HFFc6 (cell line): ENCODE measurements at places on chromosomes 12 and 14.

DNA sequence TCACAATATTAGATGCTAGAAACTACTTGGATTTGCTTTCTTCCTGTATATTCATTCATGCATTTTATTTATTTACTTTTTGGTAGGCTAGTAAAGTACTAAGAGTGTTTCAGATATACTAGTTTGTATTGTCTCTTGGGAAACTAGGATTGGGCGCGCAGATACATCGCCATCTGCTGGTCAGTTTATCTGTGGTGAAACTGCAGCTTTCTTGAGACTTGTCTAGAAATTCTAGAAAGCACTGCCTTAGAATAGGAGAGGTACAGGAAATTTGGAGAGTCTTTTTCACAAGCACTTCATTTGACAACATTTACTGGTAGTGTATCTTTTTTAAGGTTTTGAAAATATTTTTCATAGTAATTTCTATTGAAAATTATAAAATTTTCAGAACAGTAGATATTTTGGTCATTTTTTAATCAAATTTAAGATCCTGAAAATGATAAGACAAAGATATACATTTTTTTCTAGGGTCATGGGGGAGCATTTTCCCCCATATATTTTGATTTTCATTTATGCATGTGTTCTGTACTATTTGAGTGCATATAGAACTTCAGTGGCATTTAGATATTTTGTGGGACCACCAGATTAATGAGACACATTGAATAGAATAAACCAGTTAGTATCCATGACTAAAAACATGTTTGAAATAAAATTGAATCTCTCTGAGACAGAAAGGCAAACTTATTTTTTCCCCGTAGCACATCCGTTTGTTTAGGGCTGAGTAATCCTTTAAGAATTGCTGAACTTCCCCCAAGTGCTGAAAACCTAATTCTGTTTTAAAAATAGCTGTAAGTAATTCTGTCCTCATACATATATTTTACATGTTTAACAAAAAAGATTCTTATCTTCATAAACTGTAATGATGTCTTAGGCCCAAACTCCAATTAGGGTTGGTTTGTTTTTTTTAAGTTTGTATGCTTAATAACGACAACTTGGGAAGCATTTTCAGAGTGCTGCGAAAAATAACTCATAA, 44.5 kb downstream of the SLC38A6 start:
- peak; percentile 74 for DNase-seq

DNA sequence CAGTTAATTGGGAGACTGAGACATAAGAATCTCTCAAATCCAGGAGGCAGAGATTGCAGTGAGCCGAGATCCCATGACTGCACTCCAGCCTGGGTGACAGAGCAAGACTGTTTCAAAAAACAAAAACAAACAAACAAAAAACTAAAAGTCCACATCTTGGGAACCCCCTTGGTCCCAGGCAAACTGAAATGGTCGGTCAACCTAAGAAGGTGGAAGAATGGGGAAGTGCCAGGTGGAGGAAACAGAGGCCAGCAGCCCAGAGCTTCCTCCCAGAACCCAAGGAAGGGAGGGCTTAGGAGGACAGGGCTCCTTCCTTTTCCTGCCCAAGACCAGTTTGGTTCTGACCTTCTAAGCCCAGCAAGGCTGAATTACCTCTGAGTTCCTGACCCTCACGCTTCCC, 121.0 kb upstream of the FUT8 start:
- DNase-seq: no peak

DNA sequence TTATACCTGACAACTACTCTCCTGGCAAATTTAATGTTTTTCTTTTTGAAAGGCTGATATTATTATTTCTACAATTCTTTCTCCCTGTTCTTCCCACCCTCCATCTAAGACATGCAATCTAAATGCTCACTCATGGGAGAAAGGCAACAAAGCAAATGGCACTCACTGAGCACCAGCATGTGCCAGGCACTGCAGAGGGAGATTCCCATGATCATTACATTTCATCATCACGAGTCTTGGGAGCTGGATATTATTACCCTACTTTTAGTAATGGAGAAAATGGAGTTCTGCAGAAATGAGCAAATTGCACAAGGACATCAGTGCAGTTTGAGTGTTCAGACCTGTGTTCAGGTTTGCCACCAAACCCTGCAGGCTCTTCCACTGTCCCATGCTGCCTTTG, 27.9 kb downstream of the PPM1H start:
- DNase-seq: no peak

DNA sequence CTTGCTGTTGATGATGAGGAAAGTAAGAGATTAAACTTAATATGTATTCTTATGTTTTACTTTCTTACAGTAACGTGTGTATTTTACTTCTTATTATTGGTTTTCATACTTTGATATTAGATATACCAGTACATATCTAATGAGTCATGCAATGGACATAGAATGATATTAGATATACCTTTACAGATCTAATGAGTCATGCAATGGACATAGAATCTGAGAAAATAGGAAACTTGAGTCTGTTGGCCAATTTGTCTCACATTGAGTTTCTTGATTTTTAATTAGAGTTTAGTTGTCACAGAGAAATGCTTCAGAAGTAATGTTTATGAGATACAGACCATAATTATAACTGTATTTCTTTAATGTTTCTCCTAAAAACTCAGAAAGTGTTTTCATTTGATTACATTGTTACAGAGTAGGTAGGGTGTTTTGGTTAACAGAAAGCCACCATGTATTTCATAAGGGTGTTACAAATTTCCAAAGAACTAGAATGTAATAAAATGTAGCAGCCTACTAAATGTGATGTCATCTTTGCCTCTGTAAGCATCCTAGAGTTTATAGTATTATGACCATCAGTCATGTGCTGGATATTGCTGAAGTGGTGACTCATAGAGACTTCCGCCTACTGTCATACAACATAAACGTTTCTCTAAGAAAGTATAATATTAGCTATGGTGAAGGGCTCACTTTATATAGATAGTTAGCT, 3.0 kb downstream of the GAS2L3 start:
- peak; percentile 84 for DNase-seq

DNA sequence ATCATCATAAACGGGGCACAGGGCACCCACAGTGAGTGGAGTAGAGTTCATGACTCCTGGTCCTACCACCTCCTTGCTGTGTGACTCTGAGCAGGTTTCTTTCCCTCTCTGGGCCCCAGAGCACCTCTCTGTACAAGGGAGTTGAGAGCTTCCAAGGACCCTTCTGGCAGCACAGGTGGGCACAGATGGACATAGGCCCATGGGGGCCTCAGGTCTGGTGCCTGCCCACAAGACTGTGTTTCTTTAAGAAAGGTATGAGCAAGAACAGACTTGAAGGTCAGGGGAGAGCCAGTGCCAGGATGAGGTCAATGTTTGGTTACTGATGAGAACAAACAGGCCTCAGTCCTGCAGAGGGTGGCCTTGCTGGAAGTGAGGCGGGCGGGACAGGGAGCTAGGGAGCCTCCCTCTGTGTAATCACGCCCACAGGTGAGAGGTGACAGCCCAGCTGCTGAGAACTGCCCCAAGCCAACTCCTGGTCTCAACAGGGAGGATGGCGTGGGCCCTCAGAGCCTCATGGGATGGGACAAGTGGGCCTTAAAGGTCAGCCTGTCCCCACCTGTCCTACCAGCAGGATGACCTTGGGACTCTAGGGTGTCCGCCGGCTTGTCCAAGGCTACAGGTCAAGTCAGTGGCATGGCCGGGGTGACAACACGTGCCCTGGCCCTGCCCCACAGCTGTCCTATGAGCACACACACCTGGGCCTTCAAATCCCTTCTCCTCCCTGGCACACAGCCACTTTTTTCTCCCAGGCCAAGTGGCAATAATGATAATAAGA, 49.1 kb downstream of the CCDC85C start:
- no peak for DNase-seq

GRCh38 chr12:67515679-67516340, 132.7 kb upstream of the DYRK2 start:
- DNase-seq: no peak

GRCh38 chr12:124577986-124578385, 10.6 kb upstream of the NCOR2 start:
- DNase-seq: no peak

- no peak for DNase-seq
These were observed 20.1 kb upstream of the TBK1 start for GRCh38 chr12:64431791-64432190.

DNA sequence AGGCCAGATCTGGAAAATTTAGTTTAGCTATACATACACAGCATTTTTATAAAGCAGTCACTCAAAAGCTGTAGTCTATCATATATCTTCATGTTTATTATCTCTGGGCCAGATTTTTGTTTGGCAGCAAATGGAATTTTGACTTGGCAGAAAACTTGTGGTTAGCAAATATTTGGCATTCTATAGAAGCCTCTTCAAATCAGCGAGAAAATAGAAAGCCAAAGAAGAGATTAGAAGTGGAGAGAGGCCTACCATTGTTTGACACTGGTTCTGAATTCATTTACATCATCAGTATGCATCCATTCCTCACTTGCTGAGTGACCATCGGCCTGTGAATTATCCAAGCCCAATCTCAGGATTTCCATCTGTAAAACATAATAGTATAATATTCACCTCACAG, 1077.6 kb downstream of the GALC start:
- DNase-seq: peak; percentile 3

DNA sequence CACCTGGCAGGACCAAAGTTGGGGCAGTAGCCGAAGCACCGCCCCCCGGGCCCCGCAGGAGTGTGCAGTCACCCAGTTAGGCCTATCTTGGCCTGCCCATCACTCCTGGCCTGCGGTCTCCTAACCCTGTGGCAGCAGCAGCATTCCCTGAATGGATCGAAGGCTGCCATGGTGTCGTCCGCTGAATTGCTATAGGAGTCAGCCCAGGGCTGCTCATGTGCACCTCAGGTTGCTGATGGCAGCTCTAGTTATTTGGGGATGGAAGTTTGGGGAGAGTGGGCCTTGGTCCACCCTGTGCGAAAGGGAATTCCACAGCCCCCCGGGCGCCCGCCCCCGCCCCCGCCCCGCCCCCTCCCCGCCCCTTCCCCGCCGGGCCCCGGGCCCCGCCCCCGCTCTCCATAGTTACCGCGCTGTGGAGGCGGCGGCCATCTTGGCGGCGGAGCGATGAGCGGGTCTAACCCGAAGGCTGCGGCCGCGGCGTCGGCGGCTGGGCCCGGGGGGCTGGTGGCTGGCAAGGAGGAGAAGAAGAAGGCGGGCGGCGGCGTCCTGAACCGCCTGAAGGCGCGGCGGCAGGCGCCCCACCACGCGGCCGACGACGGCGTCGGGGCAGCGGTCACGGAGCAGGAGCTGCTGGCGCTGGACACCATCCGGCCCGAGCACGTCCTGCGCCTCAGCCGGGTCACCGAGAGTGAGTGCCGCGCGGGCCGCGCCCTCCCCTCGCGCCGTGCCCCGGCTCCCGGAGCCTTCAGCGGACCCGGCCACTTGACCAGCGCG, at the start of gene UNC119B:
Gene UNC119B, plus strand, starts transcription at position 428 of the 774 bp plus-strand sequence. Its CDS starts 17 bp downstream, at position 445.
- DNase-seq: peak; percentile 27

GRCh38 chr14:22314183-22314820, 274.7 kb downstream of the DAD1 start:
- peak; percentile 47 for DNase-seq

- no peak for DNase-seq
These were observed 15.3 kb downstream of the CLEC6A start for GRCh38 chr12:8471090-8471489.

- DNase-seq: peak; percentile 80
These were observed 9.2 kb downstream of the DGKA start for GRCh38 chr12:55940065-55940732.

- DNase-seq: no peak
These were observed 96.7 kb upstream of the PSMC1 start for GRCh38 chr14:90159688-90160087.

GRCh38 chr12:51529651-51529970, 61.4 kb upstream of the SCN8A start:
- DNase-seq: no peak

DNA sequence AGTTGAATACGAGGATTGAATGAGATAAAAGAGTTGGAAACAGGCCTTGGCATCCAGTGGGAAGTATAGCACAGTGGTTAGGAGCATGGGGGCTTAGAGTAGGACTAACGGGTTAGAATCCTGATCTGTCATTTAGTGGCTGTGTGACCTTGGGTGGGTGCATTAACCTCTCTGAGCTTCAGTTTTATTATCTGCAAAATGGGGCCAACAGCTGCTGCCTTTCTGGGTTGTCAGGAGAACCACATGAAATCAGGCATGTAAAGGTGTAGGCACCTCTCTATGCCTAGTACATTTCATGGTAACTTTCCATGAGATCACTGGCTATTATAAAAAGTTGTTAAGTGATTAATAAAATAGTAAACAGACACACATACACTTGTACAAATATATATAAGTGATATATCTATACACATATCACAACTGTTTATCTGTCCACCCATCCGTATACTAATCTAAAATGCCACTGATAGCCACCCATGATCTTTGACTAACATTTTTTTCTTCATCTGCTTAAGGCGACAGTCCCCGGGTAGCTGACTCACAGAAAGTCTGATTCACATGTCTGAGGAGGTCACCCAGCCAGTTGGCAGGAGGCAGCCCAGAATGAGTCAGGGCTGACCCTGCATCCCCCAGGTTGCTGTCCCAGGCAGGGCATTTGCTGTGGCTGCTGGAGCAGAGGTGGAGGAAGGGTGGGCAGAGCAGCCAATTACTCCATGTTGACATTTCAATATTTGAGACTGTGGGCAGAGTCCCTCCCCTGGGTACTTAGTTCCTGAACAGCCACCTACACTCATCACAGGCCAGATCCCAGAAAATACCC, 125.6 kb upstream of the NOS1 start:
- DNase-seq: no peak

- no peak for DNase-seq
These were observed 152.1 kb upstream of the GSC start for GRCh38 chr14:94921882-94922585.

DNA sequence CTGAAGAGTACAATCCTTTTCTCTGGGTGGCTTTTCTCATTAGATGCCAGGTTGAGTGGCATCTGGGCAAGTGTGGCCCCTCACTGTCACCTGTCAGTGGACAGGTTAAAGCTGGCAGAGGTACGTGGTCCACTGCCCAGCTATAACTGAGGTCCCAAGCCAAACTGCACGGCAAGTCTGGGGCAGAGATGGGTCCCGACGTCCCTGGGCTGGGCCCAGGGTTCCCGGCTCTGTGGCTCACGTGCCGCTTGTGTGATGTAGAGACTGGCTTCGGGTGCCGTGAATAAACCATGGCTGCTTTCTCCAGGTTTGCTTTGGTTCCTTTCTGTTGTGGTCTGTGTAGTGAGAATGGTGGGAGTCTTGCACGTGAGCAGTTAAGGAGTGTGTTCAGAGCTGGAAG, 77.7 kb downstream of the WDR20 start:
- DNase-seq: no peak

GRCh38 chr12:95446506-95446900, 27.4 kb upstream of the METAP2 start:
- no peak for DNase-seq

DNA sequence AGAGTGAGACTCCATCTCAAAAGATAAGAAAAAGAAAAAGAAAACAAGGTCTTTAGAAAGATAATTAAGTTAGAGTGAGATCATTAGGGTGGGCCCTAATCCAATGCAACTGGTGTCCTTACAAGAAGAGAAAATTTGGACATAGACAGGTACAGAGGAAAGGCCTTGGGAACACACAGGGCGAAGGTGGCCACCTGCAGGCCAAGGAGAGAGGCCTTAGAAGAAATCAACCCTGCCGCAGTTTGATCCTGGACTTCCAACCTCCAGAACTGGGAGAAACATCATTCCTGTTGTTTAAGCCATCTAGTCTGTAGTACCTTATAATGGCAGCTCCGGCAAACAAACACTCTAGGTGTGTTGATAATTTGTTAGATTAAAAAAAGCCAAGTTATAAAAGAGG, 491.9 kb downstream of the MED13L start:
- DNase-seq: no peak
